KBM-7 (cell line): ENCODE measurements at places on chromosomes 13 and 19.

DNA sequence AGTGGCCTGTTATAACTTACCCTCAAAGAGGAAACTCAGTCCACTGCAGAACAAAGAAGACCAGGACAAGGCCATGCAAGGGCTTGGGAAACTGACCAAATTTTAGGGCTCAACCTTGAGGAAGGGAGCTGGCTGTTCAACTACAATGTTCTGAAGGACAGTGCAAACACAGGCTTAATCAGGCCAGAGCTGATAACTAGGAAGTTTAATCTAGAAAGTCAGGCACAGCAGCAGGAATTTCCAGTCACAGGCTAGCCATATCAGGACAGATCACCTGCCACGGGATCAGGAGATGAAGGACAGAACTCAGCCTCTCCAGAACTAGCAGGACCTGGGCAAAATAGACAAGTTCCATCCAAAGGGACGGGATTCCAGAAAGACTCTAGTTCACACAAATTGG, 89.4 kb downstream of the ENOX1 start:
- no peak for DNase-seq

GRCh38 chr13:78638216-78638615, 20.7 kb downstream of the OBI1 start:
- DNase-seq = no peak

GRCh38 chr13:24253520-24254145, 55.7 kb upstream of the C1QTNF9 start:
- DNase-seq = no peak

DNA sequence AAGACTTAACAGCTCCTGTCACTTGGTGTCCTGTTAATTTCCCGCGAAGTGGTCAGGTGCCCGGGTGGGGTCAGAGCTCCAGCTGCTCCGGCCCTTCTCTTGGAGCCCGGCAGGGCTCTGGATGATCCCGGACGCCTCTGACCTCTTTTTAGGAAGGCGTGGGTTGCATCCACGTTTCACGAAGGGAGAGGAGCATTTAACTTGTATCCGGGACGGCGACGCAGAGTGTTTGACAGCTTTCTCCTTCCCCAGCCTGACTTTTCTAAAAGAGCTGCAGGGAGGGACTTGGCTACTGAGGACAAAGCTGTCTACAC, 656 bp downstream of the ZNF155 start:
- DNase-seq = no peak

GRCh38 chr13:51717786-51718398, 86.1 kb downstream of the DHRS12 start:
- DNase-seq = no peak

DNA sequence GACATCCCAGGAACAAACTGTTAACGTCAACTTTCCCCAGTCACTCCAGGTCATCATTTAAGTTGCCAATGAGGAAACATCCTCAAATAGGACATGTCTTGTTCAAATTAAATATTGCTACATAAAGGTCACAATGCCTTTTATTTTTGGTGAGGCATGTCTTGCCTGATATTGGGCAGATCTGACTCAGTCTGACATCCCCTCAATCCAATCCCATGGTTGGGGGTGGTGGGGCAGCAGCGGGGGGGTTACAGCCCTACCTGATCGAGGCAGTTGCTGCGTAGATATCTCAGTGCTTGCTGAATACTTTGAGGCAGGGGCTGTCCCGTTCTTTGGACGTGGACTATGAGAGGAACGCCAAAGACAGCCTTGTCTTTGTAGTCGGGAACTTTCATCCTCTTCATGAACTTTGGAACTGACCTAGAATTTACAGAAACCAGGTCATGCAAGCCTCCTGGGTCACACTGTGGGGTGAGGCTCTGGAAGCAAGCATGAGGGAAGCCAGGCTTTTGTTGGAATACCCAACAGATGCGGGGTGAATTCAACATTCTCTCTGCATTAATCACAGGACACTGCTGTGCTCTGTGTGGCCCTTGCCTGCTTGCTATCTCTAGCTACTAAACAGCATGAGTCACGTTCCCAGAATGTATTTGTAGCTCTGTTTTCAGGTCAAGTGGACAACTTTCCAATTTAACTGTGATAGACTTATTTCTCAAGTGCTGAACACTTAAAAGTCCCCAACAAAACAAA, 109.8 kb downstream of the KL start:
- no peak for DNase-seq

DNA sequence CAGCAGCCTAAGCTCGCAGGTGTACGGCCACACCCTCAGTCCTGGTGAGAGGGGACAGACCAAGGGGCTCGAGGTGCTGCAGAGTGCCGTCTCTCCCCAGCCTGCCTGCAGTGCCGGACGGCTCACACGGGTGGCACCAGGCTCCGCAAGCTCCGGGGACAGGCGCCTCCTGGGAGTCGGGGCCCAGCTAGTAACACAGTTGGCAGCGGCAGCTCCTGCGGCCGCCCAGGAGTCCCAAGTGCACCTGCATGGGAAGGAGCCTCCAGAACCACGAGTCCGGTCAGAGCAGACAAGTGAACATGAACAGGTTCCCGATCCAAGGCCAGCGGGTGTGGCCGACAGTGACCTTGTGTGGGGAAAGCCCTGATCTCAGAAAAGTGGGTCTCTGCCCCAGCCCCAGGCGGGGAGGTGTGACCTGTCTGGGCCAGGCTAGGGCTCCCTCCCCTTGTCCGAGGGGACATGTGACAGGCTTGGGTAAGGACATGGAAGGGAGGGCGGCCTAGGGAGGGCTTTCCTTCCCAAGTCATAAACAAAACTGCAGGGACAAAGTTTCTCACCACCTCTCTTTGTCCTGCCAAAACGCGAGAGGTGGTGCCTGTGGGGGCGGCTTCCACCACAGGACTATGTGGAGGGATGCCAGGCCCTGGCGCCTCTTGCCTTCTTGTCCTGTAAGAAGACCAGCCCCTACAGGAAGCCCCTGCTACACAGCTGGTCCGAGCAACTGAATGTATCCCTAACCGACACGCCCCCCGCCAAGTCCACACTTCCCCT, 46.5 kb downstream of the MLLT1 start:
- DNase-seq = no peak

DNA sequence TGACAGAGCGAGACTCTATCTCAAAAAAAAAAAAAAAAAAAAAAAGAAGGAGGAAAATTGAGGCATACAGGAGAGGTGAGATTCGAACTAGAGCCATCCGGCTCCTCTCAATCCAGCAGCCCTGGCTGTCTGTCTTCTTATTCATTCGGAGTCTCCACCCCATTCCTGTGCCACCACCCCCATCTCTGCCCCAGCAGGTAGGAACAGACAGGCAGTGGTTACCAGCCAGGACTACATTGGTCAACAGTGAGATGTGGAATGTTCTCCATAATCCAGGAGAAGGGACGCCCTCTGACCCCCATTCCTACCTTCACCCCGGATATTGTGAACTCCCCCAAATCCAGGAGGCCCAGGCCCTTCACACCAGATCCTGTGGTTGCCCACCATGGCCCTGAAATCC, 6.6 kb upstream of the S1PR2 start:
- no peak for DNase-seq

GRCh38 chr13:65656740-65657329, 1573.3 kb downstream of the PCDH9 start:
- no peak for DNase-seq
